ENCODE measurements at places on chromosomes 13 and 19.
A peak's percentile ranks its signal among the peaks of the same experiment; 100 is the strongest.

- DNase-seq: no peak
Observed at GRCh38 chr19:33691736-33692135, 70.0 kb downstream of the CHST8 start.

DNA sequence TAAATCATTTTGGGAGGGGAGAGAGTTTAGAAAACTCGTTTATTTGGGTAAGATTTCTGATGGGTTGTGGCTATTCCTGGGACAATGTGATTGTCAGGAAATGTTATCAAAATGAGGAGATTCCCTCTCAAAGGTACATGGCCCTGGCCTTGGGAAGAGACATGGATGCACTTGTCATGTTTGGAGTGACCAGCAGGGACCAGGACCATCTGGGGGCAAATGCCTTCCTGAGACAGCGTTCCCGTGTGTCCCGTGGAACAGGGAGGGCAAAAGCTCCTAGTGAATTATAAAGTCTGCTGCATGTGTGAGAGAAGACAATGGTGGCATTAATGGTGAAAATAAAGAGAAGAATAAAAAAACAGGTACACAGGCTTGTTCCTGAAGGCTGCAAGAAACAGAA, 317.3 kb downstream of the ZNF536 start:
- no peak for DNase-seq

DNA sequence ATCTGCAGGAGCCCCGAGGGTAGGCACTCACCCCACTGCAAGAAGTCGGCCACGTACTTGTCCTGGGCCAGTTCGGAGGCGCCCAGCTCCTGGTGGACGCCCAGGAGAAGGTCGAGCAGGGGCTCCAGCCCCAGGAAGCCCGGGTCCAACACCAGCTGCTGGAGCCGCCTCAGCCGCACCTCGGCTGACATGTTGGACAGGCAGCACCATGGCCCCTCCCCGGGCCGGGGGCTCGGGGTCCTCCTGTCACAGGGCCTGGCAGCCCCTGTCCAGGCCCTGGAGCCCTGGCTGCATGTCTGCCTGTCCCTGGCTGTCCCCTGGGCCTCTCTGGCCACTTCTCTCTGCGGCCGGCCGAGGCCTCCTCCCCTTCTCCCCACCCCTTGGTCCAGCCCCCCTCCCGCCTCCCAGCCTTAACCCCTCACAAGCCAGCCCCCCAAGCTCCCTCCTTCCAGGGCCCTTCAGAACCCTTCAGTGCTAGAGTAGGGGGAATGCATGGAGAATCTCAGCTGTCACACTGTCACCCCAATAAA, at the start of gene DMPK:
Gene DMPK (minus strand): TSS at position 329 of the 530 bp plus-strand sequence. CDS start 138 bp downstream, at position 191.
- no peak for DNase-seq

GRCh38 chr19:34998777-34999497, 1.2 kb upstream of the GRAMD1A start:
- no peak for DNase-seq

DNA sequence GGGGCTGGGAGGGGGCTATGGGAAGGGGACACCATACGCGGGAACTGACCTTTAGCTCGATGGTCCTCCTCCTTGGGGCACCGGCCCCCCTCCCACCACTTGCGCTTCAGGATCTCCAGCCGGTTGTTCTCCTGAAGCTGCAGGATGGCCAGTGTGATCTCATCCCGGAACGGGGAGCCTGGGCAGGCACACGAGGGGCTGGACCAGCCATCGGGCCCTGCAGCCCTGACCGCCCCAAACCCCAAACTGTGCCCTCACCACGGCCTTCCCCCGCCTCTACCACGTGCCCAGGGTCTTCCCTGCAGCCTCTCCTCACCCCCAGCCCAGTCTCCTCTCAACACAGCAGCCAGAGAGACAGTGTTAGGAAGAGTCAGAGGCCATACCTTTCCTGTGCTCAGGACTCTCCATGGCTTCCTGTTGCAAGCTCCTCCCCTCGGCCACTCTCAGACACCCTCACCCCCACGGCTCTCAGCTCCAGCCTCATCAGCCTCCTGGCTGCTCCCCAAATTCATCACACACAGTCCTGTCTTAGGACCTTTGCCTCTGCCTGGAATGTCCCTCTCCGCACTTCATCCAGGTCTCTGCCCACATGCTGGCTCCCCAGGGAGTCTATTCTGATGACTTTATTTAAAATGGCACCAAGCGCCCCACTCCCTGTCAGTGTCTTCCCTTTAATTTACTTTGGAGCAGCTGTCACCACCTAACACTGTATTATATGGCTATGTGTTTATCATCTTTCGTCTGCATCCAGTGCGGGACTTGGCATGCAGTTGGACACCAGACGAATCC, 9.7 kb upstream of the ATP1A3 start:
- DNase-seq: no peak

DNA sequence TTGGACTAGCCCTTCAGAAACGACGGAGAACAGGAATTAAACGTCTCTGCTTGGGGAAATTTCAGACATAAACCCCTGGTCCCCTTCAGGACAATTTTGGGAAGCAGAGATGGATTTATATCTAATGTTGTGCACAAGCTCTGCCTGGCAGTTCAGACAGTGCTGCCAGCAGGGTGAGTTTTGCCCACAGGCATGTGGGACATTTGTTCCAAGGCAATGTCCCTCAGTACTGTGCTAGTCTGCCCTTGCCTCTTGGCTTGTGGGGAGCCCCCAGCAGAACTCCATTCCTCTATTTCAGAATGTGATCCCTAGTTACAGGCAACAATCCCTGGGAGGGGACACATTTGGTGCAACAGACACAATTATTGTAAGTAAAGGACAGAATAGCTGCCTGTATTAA, 76.5 kb upstream of the GPR12 start:
- no peak for DNase-seq

- no peak for DNase-seq
Observed at GRCh38 chr13:30665638-30666037, 47.9 kb downstream of the USPL1 start.

GRCh38 chr13:52161181-52161646, 1.8 kb upstream of the NEK3 start:
- DNase-seq: no peak

GRCh38 chr19:2167896-2168618, 4.3 kb downstream of the DOT1L start:
- peak; percentile 44 for DNase-seq

DNA sequence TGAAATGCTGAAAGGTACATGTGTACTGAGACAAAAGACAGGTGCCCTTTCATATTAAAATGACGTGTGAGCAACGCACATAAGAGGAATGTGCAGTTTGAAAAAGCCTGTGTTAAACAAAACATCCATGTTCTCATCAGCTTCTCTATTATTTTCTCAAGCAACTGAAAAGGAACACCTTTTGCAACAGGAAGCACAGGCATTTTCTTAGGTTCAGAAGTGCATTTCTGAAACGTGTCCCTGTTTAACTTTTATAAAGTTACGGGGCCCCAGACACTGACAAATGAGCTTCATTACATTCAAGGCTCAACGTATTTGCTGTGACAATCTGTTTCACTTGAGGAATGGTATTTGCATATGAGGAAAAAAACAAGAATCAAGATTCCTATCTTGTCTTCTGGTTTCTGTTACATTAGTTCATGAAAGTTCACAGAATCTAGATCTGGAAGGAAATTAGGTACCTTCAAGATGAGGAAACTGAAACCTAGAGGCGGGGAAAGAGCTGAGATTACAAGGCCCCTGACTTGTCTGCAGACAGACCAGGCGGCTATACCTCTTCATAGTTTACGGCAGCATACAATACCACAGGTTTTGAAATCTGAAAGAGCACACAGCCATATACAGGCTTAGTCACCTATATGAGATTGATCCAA, 431.7 kb downstream of the KLF12 start:
- DNase-seq: no peak
